Activated T-helper 2 cell treated with anti-CD3 and anti-CD28 coated beads, Interferon-gamma antibody, Interleukin-2, Interleukin-4, amounts not matched to agents 10 μg/mL and 5 μg/mL and 100 μg/mL, durations not matched to agents 14 hours and 24 hours and 36 hours (primary cell): ENCODE measurements at places on chromosomes 1 and 21. TPM values are rescaled to one million over a fixed set of nuclear protein-coding genes. Genes with fewer than 3 reads are reported as not detected.

Gene TRIM33
- total RNA-seq = 41.5 and 44.7 TPM in 2 replicates

Gene GPA33
- total RNA-seq = 0.09 TPM in 1 of 2 replicates, not detected in the other

Gene DMRTA2
- not detected in 2 replicates for total RNA-seq

Gene WNT4
- not detected in 2 replicates for total RNA-seq

Gene HAO2
- not detected in 2 replicates for total RNA-seq
